Stimulated activated CD4-positive, alpha-beta T cell treated with anti-CD3 and anti-CD28 coated beads, TNF-alpha, amount 100 ng/mL, for 4 hours (primary cell): ENCODE measurements at places on chromosomes 2 and 18.

DNA sequence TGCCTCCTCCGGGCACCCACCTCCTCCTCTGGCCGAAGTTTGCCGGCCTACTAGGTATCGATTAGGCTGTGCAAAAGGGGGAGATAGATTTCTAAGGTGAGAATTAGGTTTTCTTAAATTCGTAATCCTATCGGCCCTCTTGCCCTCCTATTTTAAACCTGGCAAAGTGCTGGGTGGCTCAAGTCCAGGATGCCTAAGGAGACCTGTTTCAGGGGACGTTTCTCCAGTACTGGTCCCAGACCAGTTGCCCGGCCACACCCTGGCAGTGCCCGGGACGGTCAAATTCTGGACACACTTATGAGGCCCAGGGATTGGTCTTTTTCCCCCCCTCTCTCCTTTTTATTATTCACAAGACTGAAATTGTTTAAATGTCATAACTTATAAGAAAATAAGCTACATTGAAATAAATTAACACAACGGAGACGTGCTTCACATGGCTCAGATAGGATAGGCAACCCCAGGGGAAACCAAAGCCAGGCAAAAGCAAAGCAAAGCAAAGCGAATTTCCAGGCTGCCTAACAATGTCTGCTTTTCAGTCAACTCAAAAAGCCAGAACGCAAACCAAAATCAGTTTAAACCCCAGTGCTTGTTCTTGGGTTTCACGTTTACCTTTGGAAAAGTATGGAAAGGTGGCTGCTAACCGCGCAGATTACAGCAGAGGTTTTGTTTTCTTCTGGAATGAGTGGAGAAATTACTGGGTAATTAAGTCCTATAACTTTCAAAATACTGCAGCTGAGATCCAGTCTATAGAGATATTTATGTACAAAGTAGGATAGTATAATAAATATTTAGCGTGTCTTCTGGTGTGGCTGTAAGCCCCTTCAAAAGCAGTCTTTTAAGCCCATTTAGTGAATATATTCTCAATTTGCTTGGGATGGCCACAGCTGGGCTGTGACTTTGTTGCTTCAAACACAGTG is 3.0 kb downstream of the GBX2 start:
- no peak for DNase-seq

DNA sequence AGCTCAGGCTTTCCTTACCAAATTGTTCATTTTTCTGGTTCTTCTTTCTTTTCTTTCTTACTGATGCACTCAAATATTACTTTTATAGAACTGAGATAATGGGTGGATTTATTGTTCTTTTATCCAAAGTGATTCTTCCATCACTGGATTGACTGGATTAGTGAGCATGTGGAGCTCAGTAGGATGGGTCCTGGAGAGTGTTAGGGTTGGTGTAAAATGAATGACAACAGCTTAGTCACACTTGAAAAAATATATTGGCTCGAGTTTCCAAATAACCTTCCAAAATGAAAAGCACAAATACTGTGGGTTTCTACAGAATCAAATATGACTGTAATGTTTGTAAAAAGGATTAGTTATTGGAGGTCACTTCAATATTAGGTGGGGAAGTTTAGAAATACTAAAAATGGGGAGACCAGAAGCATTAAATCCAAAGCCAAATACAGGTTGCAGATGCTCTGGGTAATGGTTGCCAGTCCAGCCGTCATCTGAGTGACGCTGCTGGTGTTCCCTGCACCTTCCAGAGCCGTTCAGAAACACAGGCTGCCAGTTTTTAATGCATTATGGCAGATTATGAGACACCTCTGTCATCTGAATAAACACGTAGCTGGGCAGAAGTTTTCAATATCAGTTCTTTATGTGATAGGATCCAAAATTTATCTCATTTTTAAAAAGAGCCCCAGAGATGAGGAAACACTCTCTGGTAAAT is 294.8 kb upstream of the NRP2 start:
- no peak for DNase-seq

GRCh38 chr2:219661955-219662395 is 34.5 kb downstream of the SLC4A3 start:
- no peak for DNase-seq

- DNase-seq: no peak
Observed at GRCh38 chr2:203286532-203286931, 41.7 kb upstream of the ABI2 start.

DNA sequence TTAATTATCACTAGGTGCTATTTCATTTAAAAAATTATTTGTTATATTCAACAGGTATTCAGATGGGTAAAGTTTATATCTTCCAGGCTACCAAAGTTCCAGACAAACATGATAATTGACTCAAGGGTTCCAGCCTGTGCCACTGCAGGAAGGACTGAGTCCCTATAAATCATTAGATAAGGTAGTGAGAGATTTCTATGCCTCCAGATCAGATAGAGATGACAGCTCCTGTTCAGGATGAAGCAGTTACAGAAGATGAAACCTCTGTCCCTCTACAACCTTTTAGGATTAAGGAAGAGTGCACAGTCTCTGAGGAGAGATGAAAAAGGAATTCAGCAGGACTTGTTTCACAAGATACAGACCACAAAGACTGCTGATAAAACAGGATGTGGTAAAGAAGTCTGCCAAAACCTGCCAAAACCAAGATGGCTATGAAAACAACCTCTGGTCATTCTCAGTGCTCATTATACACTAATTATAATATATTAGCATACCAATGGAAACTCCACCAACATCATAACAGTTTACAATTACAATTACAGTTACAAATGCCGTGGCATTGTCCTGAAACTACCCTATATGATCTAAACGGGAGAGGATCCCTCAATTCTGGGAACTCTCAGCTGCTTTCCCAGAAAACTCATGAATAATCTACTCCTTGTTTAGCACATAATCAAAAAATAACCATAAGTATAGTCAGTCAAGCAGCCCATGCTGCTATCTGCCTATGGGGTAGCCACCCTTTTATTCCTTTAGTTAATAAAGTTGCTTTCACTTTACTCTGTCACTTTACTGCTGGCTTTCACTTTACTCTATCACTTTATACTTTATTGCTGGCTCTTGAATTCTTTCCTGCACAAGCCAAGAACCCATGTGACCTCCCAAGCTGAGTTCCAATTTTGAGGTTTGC is 288.5 kb downstream of the PDE11A start:
- no peak for DNase-seq

DNA sequence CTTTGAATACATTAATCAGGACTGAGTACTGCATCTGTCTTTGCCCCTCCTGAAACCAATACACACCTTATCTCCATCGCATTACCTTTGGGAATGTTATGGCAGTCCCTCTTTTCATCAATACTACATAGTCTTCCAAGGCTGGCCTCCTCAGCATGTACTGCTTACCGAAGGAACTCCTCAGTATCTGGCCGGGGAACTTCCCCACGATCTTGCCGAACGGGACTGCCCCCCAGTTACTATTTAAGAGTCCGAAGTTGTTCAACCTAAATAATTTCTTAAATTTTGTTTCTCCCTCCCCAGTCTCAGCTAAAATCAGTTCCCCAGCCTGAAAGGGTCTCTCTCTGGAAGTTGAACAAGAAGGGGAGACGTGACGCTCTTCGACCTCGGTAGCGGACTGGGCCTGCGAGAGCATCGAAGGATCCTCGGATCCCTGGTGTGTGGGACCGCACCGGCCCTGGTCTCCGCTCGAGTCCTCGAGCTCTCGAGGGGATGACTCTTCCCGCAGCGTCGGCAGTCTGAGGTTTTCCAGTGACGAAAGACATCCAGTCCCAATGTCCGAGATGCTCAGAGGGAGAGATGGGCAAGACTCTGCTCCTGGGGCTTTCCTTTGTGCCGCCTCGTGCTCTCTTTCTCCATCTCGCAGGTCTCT is 489 bp downstream of the TRMT61B start:
- no peak for DNase-seq

DNA sequence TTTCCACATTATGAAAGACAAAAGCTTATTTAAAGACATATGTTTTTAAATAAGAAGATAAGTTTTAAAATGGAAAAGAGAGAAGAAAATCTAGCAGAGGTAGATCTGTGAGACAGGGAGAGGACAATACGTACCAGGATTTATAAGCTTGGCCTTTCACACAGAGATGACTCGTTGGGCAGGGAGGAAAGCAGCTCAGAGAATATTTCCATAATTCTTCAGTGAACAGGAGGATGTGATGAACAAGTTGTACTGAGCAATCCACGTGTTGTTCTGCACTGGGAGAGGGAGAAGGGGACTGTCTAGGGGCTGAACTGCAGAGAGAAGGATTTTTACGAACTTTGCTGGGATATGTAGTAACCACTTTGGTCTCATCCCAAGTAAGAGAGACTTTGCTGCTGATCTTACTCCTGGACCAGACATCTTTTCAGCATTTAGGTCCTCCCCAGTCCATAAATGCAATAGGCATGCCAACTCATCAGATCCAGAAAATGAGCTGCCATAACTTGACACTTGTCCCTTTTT is 162.5 kb upstream of the SETBP1 start:
- DNase-seq: no peak

GRCh38 chr2:101622210-101623030 is 75.1 kb upstream of the MAP4K4 start:
- DNase-seq: no peak

- DNase-seq: no peak
Observed at GRCh38 chr2:237509151-237509550, 22.1 kb downstream of the MLPH start.

GRCh38 chr2:119255760-119256581 is 32.3 kb downstream of the STEAP3 start:
- no peak for DNase-seq

GRCh38 chr2:48026865-48027264 is 120.6 kb upstream of the FBXO11 start:
- no peak for DNase-seq
